ENCODE measurements at places on chromosomes 5 and 9. TPM values are rescaled to one million over a fixed set of nuclear protein-coding genes. Genes with fewer than 3 reads are reported as not detected.

DNA sequence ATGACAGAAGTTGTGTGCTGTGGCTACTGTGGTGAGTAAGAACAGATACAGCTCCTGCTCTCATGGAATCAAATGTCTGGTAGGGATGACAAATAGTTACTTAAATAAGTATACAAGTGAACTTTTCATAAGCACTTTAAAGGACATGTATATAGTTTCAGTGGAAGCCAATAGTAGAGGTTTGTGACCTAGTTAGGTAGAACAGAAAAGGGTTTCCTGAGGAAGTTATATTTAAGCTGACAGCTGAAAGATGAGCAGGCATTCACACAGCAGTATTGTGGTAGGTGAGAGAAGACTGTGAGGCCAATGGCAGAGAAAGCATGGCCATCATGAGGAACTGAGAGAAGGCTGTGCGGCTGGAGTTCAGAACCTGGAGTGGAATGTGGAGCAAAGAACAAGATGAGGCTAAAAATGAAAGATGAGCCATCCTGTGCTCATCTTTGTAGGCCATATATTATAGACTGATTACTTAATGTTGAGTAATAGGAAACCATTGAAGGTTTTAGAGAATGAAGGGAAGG lies 15.4 kb downstream of the FAM174A start:
- DNase-seq = no peak

DNA sequence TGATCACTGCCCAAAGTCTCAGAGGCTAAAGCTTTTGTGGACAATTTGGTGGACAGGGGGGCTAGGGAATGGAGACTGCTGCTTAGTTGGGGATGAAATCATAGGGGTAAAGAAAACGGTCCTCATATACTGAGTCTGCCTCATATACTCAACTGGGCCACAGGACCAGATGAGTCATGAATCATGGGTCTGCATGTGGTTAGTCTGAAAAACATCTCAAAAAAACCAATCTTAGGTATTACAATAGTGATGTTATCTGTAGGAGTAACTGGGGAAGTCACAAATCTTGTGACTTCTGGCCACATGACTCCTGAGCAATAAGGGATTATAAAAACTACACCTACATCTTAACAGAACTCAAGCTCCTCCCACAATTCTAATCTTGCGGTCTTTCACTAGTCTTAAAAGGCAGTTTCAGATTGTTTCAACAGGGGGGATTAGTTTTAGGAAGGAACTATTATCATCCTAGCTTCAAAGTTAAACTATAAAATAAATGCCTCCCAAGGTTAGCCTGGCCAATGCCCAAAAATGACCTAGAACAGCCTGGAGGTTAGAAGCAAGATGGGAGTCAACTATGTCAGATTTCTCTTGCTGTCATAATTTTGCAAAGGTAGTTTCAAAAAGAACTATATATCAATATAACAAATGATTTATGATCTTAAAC lies 17.5 kb downstream of the TMEM161B start:
- DNase-seq = no peak

DNA sequence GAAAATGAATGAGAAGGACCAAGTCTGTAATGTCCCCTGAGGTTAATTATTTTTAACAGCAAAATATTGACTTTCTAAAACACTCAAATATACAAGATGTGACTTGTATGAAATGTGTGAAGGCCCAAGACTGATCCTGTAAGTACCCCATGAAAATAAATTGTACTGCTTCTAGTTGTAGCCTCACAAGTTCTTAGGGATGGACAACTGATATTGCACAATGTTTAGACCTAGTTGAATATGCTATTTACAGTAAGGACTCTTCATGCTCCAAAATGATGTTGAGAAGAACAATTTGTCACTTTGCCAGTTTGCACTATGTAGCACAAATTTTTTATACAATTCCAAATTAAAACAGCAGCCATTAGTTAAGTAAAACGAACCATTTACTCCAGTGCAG lies 139.7 kb upstream of the GDNF start:
- DNase-seq = no peak

GRCh38 chr9:37437621-37438020 lies 15.1 kb downstream of the GRHPR start:
- no peak for DNase-seq

GRCh38 chr5:115601701-115602590 lies at the start of gene TICAM2:
Gene TICAM2, minus strand, starts transcription at chr5:115602479. Its CDS starts 21,223 bp downstream, at chr5:115581256.
- DNase-seq = peak; percentile 92

DNA sequence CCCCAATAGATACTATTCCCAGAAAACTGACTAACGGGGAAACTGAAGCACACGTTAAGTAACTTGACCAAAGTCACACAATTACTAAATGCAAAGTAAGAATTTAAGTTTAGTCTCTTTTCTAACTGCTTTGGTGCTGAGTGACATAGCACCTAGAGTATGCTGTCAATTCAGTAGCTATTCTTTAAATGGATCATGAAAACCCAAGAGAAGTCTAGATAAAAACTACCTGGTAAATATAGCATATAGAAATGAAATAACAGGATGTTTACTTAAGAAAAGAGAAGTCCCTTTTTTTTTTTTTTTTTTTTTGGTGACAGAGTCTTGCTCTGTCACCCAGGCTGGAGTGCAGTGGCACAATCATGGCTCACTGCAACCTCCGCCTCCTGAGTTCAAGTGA lies 129.2 kb downstream of the PDE4D start:
- DNase-seq = no peak

Gene PHF24
- 0.44 TPM for total RNA-seq

Gene SOX30
- not detected for total RNA-seq
